ENCODE measurements at places on chromosomes 13 and 19.

- no peak for DNase-seq
Observed at GRCh38 chr13:24090049-24090448, 70.5 kb upstream of the SPATA13 start.

GRCh38 chr13:24386816-24387708 is 77.7 kb downstream of the C1QTNF9 start:
- DNase-seq, result no peak

DNA sequence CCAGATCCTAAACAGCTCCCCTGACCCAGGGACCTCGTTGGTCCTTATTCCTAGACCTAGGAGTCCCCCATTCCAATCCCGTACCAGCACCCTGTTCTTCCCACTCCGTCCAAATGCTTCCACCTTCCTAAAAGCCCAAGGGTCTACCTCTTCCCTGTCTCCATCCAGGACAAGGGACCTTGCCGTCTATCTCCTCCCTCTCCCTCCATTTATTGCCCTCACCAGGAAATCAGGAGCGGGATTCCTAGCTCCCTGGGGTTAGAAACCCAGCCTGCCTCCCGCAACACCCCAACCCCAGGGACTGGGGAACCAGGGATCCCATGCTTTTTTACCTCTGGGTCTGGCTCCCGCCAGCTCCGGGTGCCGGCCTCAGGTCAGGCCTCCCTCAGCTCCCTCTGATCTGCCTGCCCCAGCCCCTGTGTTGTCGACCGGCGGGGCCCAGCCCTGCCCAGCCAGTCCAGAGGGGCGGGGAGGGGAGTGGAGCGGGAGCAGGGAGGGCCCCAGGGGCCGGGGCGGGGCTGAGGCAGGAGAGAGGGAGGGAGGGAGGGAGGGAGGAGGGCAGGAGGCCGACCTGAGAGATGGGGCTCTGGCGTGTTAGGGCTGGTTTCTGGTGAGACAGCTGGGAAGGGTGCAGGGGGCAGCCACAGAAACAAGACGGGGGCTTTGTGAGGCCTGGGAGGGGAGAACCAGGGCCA is at the start of gene B3GNT8:
Gene B3GNT8 (minus strand): TSS at position 423 of the 695 bp plus-strand sequence. CDS start 596 bp downstream, outside the sequence.
- DNase-seq, result peak; percentile 31

DNA sequence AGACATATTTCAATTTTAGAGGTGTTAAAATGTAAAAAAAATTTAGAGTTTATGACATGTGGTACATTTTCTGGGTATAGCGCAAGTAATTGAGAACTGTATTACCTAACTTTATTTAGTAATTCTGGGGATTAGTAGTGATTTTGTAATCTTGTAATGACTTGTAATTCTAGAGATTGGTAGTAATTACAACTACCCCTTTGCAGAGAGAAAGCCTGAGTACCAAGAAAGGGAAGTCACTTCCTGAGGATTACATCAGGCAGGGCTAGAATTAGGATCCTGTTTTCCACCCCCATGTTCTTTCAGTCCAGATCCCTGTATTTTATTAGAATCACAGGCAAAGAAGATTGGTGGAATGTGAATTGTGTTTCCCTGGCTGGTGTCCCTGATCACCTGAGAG is 274.9 kb downstream of the KCNRG start:
- no peak for DNase-seq

DNA sequence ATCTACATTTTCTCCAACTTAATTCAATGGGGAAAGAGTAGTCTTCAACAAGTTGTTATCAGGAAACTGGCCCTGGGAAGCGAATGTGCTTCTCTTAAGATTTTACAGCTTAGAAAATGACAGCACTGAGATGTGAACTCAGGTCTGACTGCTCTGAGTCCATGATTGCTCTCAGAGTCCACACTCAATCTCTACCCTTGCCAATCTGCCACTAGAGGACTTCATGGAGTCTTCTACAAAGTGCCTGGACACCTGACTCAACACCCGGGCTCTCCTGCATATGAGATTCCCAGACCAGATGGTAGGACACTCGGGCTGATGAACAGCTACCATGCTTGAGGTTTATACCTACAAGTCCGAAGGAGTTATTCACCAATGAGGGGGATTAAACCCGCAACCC is 74.8 kb downstream of the ABCC4 start:
- DNase-seq, result no peak

DNA sequence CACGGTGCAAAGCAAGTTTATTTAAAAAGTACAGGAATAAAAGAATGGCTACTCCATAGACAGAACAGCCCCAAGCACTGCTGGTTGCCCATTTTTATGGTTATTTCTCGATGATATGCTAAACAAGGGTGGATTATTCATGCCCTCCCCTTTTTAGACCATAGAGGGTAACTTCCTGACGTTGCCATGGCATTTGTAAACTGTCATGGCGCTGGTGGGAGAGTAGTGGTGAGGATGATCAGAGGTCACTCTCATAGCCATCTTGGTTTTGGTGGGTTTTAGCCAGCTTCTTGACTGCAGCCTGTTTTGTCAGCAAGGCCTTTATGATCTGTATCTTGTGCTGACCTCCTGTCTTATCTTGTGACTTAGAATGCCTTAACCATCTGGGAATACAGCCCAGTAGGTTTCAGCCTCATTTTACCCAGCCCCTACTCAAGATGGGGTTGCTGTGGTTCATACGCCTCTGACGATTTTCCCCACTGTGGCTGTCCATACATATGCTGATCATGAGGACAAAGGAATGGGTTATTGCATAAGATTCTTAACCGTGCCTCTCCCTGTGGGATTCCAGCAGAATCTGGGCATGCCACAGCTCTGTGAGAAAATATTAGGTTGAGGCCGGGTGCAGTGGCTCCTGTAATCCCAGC is 36.9 kb upstream of the ZNF507 start:
- no peak for DNase-seq

- no peak for DNase-seq
Observed at GRCh38 chr13:18946738-18947137, 234.9 kb downstream of the TUBA3C start.

DNA sequence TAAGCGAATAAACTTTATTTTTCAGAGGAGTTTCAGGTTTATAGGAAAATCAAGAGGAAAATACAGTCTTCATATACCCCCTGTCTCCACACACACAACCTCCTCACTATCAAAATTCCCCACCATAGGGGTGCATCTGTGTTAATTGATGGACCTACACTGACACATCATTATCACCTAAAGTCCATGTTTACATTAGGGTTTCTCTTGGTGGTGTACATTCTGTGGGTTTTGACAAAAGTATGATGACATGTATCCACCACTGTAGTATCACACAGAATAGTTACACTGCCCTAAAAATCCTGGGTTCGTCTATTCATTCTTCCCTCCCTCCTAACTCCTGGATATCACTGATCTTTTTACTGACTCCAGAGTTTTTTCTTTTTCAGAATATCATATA is 654.2 kb downstream of the UQCRFS1 start:
- DNase-seq, result no peak

DNA sequence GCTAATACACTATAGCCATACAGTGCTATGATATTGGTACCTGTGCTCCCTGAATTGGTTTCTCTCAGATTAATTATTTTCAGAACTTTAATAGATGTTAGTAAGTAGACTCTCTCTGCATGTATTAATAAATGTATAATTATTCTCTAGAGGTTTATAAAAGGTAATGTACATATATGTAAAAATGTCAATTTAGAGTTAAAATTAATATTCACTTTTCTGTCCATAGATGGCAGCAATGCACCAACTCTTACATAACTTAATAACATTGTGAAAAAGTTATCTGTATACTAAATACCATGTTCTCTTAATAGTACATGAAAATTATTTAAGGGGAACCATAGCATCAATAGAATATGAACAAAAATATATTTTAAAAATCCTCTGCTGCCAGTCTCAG is 515.0 kb upstream of the KLHL1 start:
- no peak for DNase-seq

- no peak for DNase-seq
Observed at GRCh38 chr13:23593148-23593547, 22.9 kb downstream of the TNFRSF19 start.

- no peak for DNase-seq
Observed at GRCh38 chr13:67829641-67830040, 599.5 kb upstream of the PCDH9 start.

DNA sequence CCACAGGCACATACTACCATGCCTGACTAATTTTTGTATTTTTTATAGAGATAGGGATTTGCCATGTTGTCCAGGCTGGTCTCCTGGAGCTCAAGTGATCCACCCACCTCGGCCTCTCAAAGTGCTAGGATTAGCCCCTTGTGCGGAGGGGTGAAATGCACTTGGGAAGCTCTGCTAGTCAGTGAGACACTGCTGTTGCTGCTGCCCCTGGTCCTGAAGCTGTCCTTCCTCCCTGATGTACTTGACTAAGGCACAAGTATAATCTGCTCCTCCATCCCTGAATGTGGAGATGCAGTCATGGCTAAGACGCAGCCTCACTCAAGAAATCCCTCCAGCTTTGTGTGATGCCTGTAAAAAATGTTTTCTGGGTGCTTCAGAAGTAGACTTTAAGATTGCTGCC is 124.5 kb downstream of the KCTD15 start:
- no peak for DNase-seq

GRCh38 chr13:63024458-63024857 is 1608.8 kb upstream of the PCDH20 start:
- no peak for DNase-seq
